Activated CD4-positive, alpha-beta T cell treated with anti-CD3 and anti-CD28 coated beads for 1 hour (primary cell): ENCODE measurements at places on chromosomes 7 and 10.

DNA sequence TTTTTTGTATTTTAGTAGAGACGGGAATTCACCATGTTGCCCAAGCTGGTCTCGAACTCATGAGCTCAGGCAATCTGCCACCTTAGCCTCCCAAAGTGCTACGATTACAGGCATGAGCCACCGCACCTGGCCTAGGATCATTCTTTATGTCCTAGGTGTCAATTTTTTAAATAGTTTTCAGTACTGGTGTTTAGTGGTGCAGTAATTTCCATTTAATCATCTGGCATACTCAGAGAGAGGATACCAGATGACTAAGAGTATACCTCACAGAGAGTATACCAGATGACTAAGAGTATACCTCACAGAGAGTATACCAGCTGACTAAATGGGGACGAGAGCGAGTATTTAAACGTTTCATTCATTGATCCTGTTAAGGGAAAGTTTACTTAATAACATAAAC lies 37.3 kb upstream of the TMEM248 start:
- DNase-seq = no peak

DNA sequence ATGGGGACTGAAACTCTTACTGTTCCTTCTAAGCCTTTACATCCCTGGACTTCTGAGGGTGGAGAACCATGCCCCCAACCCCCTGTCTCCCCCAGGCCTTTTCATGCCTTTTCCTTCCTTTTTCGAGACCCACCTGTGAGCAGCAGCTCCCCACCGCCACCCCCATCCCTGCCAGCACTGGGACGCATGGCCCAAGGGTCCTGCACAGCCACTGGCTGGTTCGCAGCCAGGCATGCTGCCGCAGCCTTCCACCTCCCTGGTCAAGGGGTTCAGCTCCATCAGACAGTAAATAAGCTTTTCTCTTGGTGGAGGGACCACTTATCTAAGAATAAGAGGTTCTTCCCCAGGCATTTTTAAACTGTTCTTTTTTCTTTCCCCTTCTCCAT lies 584.4 kb downstream of the GRM8 start:
- no peak for DNase-seq

- DNase-seq = no peak
These were observed 354.1 kb downstream of the TNS3 start for GRCh38 chr7:47227762-47228177.

DNA sequence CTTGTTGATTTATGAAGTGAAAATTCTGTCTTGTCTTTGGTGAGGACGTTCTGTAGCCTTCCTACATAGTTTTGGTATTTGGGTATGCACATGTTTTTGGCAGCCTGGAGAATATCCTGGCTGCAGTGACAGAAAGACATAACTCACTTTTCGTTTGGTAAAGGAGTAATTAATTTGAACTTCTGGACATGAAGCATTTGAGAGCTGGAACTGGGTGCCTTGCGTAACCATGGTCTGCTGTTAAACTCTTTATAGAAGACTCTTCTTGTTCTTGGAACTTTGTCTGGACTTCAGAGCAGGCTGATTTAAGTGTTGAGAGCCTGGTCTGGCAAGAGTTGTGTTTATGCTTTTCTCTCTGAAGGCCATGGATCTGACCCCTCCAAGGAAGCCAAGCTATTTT lies 231.3 kb downstream of the LRMDA start:
- no peak for DNase-seq

DNA sequence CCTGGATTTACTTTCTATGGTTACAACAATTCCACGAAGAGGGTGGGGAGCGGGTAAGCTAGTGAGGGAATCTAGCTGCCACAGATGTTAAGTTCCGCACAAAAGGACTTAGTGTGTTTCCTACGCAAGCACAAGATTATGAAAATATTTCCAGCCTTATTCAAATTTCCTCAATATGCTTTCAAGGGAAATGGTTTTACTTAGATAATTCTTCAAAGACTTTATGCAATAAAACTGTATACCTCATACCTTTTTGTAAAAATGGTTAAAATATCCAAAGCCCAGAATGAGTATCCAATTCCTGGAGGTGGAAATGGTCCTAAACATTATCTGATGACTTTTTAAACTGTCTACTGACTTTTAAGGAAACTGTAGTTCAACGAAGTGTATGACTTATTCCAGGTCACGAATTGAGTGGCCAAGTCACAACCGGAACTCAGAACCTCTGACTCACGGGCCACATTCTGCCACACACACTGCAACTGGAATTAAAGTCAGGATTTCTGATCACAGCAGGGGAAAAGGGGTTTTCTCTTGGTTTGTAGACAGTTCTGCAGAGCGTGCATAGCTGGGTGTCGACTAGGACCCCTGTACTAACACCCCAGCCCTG lies 20.2 kb upstream of the INSIG1 start:
- no peak for DNase-seq

DNA sequence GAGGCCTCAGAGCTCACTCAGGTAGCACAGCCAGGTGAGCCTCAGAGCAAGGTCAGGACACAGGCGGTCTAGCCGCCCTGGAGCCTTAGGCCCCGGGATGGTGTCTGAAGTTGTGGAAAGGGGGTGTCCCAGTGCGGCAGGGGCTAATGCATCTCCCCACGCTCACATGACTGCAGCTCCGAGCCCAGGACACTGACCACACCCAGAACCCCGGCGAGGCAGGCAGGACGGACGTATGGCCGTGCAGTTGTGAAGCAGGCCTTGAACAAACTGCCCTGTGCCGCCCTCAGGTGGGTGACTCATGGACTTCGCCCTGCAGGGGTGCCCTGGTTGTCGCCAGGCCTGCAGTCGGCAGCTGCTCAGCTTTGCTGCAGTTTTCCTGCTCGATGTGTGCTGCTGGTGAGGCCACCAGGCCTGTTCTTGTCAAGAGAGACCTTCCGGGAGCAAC lies 5.0 kb upstream of the PRKAR1B start:
- no peak for DNase-seq

DNA sequence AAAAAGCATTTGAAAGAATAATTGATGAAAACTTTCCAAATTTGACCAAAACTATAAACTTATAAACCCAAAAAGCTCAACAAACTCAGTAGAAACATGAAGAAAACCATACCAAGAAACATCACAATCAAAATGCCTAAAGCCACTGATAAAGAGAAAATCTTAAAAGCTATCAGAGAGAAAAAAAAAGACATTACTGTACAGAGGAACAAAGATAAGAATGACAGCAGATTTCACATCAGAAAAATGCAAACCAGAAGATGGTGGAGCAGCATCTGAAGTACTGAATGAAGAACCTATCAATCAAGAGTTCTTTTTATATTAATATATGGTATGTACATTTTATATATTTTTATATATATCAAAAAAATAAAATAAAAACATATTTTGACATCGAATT lies 2.4 kb upstream of the GPAM start:
- no peak for DNase-seq

DNA sequence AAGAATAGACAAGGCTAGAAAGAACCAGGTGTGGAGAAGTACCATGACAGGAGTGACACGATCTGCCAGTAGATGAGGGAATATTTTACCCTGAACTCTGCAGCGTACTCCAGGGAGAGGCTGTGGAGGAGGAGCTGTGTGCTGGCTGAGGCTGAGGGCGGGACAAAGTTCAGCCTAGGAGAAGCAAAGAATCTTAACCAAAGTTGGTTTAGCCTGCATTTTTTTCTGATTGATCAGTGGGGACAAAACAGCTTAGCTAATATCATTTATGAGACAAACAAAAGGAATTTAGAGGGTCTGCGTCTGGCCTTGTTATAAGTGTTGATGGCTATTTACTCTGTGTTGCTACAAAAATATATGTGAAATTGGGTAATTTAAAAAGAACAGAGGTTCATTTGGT lies 5.2 kb upstream of the NPSR1 start:
- no peak for DNase-seq

DNA sequence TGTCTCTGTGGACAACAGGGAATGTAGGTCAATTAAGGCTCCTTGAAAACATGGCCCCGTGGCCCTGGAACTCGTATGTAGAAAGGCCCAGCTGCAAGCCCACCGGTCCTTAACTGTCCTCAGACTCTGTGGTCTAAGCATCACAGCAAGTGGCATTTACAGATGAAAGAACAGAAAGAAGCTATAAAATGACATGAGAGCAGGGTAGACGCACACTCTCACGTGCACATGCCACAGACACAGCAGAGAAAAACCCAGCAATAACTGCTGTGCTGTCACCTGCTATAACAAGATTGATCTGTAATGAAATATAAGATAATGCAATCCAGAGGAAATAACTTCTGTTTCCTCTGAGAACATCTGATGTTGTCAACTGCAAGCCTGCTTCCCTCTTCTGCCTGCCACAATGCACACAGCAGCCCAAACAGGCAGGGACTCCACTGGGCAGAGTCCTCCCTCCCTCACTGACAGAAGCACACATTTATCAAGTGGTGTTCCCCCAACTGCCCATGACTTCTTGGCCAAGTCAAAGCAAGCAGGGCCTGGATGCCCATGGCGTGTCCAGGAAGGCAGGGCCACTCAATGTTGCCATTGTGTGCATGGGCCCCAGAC lies 63.9 kb downstream of the GFRA1 start:
- no peak for DNase-seq

DNA sequence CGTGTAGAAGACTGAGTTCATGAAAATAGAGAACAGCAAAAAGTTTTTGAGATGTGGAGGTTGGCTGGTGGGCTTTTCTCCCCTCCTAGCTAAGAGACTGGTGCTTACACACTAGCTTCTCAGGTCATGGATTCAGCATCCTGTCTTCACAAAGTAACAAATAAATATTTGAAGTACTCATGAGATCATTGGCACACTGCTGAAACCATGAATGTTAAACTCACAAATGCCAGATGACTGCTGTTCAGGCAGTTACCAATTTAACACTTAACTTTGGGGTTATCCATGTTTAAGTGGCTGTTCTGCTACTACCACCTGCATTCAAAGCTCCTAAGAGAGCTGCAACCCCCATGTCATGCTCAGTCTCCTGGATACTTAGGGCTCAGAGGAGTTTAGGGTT lies 119.0 kb upstream of the BET1 start:
- no peak for DNase-seq

DNA sequence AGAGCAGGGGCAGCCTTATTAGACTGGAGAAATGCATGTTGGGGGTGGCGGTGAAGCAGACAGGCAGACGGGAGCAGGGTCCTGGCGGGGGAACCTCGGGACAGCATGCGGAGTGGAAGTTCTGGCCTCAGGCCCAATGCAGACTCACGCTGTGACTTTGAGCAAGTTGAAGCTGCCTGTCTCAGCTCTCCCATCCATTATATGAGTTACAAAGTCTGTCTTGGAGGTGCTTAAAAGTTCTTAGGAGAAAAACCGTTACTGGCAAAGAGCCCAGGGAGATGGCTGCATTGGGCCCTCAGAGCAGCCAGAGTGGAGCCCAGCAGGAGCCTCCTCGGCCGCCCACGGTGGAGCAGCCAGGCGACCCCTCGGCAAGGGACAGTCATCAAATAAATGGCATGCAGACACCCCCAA lies 509.5 kb downstream of the PLXNA4 start:
- no peak for DNase-seq

DNA sequence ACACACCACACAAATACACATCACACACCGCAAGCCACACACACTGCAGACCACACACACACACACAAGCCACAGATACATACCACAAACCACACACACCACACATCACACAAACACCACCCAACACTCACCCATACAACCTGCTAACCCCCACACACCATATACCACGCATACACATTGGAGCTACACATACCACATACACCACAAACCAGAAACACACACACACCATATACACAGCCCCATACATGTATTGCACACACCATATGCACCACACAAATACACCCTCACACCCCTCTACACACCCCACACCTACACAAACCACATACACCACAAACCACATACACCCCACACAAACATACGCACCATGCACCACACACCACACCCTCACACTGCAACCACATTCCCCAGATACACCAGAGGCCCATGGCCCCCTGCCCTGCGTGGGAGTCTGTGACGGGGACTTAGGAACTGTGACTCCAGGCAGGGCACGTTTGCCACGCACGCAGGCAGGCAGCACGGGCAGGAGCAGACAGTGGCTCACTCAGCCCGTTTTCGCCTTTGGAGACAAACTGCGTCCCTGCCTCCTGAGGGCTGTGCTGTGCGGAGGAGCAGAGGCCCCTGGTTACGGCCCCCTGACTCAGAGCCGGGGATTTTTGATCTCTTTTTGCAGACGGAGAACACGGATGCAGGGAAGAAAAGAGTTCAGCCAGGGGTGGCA lies 52.6 kb downstream of the TMEM209 start:
- no peak for DNase-seq

GRCh38 chr10:68086910-68087684 lies 12.0 kb upstream of the HERC4 start:
- no peak for DNase-seq

GRCh38 chr7:106947244-106947728 lies 82.2 kb downstream of the PIK3CG start:
- no peak for DNase-seq

GRCh38 chr7:131225619-131226513 lies 101.8 kb upstream of the MKLN1 start:
- DNase-seq = no peak

DNA sequence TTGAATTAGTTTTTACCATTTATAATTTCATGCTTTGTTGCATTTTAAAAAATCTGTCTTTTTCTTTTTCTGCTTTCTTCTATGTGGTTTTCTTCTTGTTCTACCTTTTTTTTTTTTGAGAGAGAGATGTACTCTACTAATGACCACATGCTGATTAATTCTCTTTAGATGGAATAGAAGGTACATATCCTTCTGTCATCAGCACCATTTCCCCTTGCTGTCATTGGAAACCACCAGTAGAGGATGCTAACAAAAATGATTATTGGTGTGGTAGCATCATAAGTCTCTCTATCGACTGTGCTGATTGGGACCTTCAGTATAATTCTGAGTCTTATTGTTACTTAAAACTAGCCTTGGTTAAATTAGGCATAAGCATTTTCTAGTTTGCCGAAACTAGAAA lies 3.6 kb downstream of the ZEB1 start:
- DNase-seq = no peak

DNA sequence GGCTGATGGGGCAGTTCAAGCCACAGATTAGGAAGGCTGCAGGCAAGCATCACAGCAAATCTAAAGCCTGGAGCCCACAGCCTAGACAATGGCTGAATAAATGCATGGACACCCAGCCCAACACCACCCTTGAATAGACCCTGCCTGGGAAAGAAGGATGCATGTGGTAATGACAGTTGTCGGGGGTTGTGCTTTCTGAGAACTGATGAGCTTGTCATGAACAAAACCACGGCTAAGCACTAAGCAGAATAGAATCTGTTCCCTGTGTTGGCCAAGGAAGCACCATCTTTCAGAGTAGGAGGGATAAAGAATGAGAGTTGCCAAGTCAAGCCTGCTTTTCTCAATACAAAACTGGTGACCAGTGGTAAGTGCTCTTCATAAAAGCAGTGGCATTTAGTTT lies 66.1 kb upstream of the JCAD start:
- DNase-seq = no peak
